ENCODE measurements at places on chromosomes 5 and 9.

DNA sequence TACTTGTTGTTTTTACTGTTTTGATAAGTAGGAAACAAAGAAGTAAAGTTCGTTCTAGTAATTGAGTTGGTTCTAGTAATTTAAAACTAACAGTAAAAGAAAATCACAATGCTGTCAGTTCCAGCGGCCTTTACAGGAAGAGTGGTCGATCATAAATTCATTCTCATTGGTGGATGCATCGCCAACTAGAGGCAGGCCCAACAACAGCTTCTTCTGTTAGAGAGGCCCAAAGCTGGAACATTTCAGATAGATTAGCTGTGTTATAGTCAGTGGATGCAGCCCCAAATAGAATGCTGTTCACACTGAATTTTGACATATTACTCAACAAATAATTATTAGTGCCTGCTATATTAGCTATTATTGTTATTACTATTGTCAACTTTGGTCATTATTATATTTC lies 80.8 kb downstream of the ARRDC3 start:
- no peak for DNase-seq
- no peaks in the 10 kb centered on the region for H3K27me3 ChIP-seq
- H3K36me3 ChIP-seq = no peaks in the 10 kb centered on the region
- no peaks in the 10 kb centered on the region for H3K4me1 ChIP-seq
- H3K4me3 ChIP-seq = no peak overlapping the region

- no peaks in the 10 kb centered on the region for H3K27me3 ChIP-seq
- H3K4me3 ChIP-seq = no peak overlapping the region
- H3K27ac ChIP-seq = no peak overlapping the region
- H3K36me3 ChIP-seq = no peaks in the 10 kb centered on the region
- no peak for DNase-seq
- H3K4me1 ChIP-seq = no peaks in the 10 kb centered on the region
Measured at GRCh38 chr5:102106599-102106998, 189.5 kb downstream of the SLCO4C1 start.

GRCh38 chr5:75214928-75215327 lies 21.8 kb downstream of the ANKRD31 start:
- H3K4me3 ChIP-seq = no peak overlapping the region
- DNase-seq = no peak
- H3K27ac ChIP-seq = no peak overlapping the region
- no peaks in the 10 kb centered on the region for H3K27me3 ChIP-seq
- no peaks in the 10 kb centered on the region for H3K36me3 ChIP-seq
- H3K4me1 ChIP-seq = no peaks in the 10 kb centered on the region

DNA sequence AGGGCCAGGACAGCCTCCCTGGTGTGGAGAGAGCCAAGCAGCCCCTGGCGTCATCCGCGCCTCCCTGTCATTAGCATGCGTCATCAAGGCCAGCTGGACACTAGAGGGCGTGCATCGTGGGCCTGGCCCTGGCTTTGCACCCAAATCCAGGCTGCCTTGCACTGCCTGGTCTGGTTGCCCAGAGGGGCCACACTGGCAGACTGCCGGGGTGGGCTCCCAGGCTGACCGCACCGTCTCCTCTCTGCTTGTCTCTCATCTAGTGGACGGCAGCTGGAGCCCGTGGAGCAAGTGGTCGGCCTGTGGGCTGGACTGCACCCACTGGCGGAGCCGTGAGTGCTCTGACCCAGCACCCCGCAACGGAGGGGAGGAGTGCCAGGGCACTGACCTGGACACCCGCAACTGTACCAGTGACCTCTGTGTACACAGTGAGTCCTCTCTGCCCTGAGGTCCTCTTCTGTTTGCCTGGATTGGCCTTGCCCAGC lies 29.0 kb downstream of the HK3 start:
- no peak for DNase-seq
- H3K36me3 ChIP-seq = no peaks in the 10 kb centered on the region
- H3K4me1 ChIP-seq = no peaks in the 10 kb centered on the region
- no peak overlapping the region for H3K4me3 ChIP-seq
- peaks cover 11% of the 10 kb centered on the region for H3K27me3 ChIP-seq

- H3K4me3 ChIP-seq = no peak overlapping the region
- no peaks in the 10 kb centered on the region for H3K27me3 ChIP-seq
- H3K4me1 ChIP-seq = no peaks in the 10 kb centered on the region
- H3K27ac ChIP-seq = no peak overlapping the region
- H3K36me3 ChIP-seq = no peaks in the 10 kb centered on the region
Measured at GRCh38 chr9:80556631-80557030, 984.9 kb downstream of the TLE4 start.

DNA sequence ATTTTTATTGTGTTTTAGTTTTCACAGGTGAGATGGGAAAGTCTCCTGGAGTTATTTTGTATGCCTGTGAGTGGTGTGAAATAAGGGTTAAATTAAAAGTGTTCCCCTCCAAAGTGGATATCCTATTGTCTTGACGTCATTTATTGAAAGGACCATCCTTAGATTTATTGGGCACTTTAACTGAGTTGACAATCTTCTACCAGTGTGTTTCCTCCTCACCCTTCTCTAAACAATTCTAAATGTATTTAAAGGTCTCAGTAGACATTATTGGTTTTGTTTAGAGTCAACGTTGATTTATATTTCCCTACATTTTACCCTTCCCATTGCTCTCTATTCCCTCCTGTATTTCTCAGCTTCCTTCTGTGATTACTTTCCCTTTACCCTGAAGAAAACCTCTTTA lies 40.8 kb downstream of the PRRC1 start:
- no peaks in the 10 kb centered on the region for H3K36me3 ChIP-seq
- H3K4me1 ChIP-seq = no peaks in the 10 kb centered on the region
- no peak overlapping the region for H3K27ac ChIP-seq
- DNase-seq = no peak

- no peaks in the 10 kb centered on the region for H3K36me3 ChIP-seq
- no peak overlapping the region for H3K4me3 ChIP-seq
- DNase-seq = no peak
- no peaks in the 10 kb centered on the region for H3K4me1 ChIP-seq
Measured at GRCh38 chr9:26142631-26143030, 464.4 kb upstream of the TUSC1 start.

DNA sequence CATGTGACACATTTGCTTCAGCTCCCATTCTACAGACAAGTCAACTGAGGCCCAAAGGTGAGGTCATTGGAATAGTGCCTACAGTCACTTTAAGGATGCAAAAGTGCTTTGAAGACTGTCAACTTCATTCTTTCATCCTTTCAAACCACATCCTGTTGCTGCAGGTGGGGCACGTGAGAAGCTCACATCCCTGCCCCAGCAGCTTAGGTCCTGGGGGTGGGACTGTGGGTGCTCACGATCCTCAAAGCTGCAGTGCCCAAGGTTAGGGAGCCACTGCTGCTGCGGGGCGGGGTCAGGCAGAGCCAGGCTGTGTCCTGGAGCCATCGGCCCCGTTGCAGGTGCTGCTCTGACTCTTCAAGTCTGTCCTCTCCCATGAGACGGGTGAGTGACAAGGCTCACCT lies 57.9 kb upstream of the IER5L start:
- H3K36me3 ChIP-seq = no peaks in the 10 kb centered on the region
- no peaks in the 10 kb centered on the region for H3K4me1 ChIP-seq
- DNase-seq = peak; percentile 51
- peak overlapping the region; percentile 62 for H3K27ac ChIP-seq
- peak overlapping the region; percentile 11 for H3K4me3 ChIP-seq
- H3K27me3 ChIP-seq = no peaks in the 10 kb centered on the region

GRCh38 chr9:136786451-136786850 lies 4.7 kb upstream of the TMEM141 start:
- H3K4me3 ChIP-seq = no peak overlapping the region
- H3K36me3 ChIP-seq = no peaks in the 10 kb centered on the region
- no peaks in the 10 kb centered on the region for H3K4me1 ChIP-seq
- H3K27me3 ChIP-seq = no peaks in the 10 kb centered on the region
- H3K27ac ChIP-seq = no peak overlapping the region

DNA sequence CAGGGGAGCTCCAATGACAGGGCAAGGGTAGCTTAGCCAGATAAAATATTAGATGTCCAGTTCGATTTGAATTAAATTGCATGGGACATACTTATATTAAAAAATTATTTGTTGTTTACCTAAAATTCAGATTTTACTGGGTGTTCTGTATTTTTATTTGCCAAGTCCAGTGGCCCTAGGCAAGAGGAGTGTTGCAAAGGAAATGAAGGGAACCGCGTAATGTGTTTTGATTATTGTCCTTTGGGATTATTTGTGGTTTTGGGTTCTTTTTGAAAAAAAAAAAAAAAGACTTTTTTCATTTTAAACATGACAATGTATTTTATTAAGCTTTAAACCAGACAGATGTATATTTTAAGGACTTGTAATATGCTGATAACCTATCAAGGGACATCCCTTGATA lies 179.3 kb downstream of the C9orf152 start:
- no peak for DNase-seq
- no peaks in the 10 kb centered on the region for H3K36me3 ChIP-seq
- H3K27me3 ChIP-seq = no peaks in the 10 kb centered on the region
- H3K27ac ChIP-seq = no peak overlapping the region
- no peaks in the 10 kb centered on the region for H3K4me1 ChIP-seq

All from Peyer's patch (tissue), 4 donors.